Stomach (tissue), 19 donors: ENCODE measurements at places on chromosomes 16 and 17.

DNA sequence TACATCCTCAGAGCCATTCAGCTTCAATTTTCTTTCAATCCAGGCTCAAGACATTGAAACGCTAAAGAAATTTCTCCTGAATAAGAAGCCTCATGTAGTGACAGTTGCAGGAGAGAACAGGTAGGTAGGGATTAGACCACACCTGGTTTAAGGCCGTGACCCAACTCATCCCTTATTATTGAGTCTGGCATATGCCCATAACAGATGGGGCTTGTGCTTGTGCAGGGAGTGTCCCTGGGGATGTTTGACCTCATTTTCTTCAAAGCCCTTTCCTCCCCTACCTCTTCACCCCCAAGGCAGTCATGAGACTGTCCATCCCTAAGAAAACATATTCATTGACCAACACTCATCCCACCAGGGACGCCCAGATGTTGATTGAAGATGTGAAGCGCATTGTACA, 24.3 kb downstream of the SUPT6H start:
- no peak for DNase-seq

DNA sequence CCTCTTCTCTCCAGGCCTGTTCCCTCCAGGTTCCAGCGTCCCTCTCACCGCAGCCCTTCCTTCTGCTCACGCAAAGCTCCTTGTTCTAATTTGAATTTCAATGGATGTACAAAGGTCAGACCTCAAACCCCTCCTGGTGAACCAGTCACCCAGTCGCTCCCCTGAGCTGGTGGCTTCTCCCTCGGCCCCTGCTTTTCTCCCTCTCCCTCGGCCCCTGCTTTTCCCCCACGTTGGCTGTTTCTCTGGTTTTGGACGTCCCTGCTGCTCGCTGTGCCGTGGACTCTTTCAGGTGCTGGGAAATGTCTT, 8.6 kb upstream of the MSLN start:
- DNase-seq = no peak

DNA sequence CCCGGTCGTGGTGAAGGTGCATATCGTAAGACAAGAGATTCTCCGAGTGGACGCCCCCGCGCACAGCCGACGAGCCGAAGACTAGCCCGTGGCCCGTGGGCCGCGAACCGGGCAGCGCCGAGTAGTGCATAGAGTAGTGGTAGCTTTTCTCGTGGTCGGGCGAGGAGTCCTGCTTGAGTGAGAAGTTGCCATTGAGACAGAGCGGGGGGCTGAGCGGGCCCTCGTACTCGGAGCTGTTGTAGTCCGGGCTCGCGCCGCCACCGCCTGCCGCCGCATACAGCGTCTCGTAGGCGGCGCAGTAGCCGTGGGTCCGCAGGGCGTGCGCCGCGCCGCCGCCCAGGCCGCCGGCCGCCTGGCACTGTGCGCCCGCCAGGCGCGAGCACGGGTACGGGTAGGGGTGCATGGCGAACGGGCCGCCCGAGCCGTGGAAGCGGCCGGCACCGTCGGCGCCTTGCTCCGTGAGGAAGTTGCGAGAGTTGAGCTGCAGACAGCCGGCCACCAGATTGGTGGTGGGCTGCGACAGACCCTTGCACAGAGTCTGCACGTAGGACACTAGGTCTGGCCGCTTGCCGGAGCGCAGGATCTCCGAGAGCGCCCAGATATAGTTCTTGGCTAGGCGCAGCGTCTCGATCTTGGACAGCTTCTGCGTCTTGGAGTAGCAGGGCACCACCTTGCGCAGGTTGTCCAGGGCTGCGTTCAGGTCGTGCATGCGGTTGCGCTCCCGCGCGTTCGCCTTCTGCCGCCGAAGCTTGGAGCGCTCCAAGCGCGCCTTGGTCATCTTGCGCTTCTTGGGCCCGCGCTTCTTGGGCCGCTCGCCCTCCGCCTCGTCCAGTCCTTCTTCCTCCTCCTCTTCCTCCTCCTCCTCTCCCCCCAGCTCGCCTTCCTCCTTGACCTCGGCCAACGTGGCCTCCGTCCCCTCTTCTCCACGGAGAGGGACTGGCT, 2.0 kb downstream of the NEUROD2 start:
- DNase-seq = no peak

DNA sequence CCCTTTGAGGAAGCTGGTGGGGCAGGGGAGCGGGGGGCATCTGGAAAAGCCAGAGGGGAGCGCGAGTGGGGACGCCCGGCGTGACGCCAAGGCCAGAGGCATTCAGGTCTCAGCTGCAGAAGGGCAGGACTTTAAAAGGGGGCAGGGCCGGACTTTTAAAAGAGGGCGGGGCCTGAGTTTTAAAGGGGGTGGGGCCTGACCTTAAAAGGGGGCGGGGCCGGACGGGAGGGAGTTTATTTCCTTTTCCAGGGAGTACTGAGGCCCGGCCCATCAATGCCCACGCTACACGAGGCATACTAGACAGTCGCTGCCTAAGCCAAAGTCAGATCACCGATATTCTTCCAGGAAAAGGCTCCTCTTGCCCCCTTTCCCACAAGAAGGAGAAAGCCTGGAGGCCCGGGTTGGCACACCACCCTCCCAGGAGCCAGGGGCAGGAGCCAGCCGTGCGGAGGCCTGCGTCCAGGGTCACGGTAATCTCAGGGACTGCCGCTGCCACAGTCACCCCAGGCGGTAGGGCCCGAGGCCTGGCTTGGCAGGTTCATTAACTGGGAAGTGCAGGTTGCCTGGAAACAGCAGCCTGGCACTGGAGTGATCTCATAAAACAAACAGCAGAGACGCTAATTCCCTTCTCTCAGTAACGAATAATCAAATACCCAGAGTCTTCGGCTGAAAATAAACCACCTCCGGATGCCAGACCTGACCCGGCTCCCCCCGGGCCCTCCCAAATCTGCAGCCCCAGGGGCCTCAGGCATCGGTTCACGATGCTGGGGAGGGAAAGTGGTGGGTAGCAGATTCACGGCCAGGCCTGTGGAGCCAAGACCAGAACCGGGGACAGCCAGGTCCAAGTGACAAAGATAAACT, 90.7 kb downstream of the TIMM22 start:
- DNase-seq = peak; percentile 91

GRCh38 chr17:11668618-11669017, 70.3 kb downstream of the DNAH9 start:
- no peak for DNase-seq

- no peak for DNase-seq
Observed at GRCh38 chr16:8182761-8183160, 407.6 kb downstream of the TMEM114 start.

- DNase-seq = no peak
Observed at GRCh38 chr17:50871364-50871763, 5.2 kb upstream of the TOB1 start.

DNA sequence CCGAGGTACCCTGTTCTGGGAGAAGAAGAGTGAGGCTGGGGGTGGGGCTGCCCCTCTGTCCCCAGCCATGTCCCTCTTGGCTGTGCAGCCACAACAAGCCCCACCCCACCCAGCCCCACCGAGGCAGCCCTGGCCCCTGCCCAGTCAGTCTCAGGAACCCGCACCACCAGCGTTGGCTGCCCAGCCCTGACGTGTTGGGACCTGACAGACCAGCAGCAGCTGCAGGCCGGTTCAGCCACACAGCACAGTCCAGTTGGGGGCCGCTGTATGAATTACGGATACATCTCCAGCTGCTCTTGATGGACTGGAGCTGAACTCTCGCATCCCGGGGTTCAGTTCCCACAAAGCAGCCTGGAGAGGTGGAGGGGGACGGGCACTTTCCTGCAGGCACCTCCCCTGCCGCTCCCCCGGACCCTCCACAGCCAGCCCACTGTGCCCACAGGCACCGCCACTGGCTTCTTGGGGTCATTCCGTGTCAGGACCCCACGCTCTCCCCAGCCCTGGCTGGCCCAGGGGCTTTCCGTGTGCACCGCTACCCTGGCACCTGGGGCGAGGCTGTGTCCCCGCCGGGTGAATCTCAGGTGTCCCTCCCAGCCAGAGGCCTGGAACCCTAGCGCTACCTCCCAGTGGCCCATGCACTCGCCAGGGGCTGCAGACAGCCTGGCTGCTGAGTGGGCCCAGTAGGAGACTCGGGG, 7.1 kb downstream of the CDH15 start:
- no peak for DNase-seq

DNA sequence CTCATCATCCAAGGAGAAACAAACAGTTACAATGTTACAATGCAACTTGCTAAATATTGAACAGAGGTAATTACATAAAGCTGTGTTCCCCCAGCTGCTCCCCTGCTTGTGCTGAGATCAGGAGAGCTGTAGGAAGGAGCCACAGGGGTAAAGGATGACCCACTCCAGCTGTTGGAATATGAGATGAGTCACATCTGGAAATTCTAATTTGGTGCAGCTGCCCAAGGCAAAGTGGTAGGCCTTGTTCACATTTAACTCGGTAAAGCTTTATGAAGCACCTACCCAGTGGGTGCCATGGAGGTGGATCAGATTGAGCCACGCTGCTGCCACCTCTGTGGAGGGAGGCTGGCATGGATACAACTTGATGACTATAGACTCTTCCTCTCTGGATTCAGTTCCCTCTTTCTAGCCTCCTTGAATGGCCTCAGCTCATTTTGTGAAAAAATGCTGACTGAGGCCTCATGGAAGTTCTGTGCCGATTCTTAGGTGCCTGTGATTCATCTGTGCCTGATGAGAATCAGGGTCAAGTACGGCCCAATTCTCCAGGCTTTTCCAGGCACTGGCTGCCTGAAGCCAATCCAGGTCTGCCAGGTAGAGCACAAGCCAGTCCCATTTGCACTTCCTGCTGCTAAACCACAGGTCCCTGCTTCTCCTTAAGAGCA, 7.4 kb downstream of the ZNF689 start:
- DNase-seq = peak; percentile 22
